Activated naive CD8-positive, alpha-beta T cell treated with anti-CD3 and anti-CD28 coated beads for 36 hours (primary cell): ENCODE measurements at places on chromosomes 3 and 15.
A peak's percentile ranks its signal among the peaks of the same experiment; 100 is the strongest.

- DNase-seq: peak; percentile 14
These were observed 27.0 kb downstream of the SHQ1 start for GRCh38 chr3:72821161-72821781.

DNA sequence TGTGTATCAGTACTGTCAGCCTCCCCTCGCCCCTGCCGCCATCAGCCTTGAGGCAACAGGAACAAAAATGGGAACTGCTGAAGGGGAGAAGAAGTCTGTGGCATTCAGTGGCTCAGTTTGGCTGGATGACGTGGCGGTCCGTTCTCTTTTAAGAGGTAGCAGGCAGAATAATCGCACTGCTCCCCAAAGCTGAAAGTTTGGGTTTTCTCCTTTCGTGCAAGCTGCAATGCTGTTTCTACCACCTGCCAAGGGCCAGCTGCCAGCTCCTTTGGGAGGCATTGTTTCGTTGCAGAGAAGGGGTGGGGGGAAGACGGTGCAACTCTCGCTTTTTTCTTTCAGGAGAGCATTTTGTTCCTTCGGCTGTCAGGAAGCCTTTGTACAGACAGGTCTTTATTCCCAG lies 369.6 kb upstream of the RORA start:
- no peak for DNase-seq

DNA sequence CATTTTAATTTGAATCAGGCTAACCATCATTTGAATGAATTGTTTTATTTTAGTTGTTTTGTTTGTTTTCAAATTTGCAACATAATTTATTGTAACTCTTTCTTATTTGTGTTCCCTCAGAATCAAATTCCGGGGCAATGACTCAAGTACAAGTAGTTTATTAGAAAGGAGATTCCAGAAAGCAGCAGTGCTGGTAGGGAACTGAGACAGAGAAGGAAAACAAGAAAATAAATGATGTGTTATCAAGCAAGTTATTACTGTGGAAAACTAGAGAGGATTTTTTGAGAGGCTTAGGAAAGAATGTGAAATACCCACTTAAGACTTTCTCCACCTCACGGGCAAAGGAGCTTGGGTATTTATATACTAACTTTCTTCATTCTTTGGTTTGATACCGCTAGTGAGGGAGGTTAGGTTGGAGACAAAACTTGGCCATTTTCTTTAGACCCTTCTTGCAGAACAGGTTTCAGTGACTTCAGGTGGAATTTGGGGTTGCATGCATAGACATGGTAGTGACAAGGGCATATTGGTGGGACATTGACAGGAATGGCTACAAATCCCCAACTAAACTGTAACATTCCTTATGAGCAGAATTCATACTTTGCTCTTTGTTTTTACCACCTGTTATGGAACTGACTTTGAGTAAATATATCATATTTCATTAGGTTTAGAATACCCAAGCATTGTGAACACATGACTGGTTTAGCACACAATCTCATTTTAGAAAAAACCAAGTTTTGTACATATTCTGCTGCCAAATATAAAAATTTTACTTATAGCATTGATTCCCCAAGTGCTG lies 254.3 kb downstream of the ZBBX start:
- DNase-seq: no peak

DNA sequence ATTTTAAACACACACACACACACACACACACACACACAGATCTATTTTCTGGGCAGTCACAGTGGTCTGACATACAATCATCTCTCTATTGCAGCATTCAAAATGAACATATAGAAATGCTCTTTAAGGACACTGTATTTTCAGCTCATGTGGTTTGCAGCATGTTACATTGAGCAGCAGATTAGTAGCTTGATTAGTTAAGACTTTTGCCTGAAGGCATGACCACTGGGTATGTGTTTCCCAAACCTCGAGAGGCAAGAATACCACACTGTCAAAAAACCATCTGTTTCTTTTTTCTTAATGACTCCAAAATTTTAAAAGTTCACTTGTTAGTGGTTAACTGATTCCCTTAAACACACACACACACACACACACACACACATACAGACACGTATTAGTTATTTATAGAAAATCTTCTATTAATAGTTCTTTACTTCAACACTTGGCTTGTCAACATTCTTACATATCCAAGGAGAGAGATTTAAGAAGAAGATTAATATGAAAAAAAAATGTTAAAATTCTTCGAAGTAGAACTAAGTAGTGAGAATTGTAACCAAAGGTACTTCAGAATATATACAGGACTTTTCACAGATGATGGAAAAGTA lies 518.2 kb downstream of the CADM2 start:
- no peak for DNase-seq

- DNase-seq: no peak
These were observed 5.5 kb downstream of the MAP6D1 start for GRCh38 chr3:183819831-183820230.

- no peak for DNase-seq
These were observed 13.7 kb downstream of the FAM240A start for GRCh38 chr3:46626039-46626438.

GRCh38 chr15:91400481-91400880 lies 300.4 kb downstream of the SV2B start:
- DNase-seq: no peak

DNA sequence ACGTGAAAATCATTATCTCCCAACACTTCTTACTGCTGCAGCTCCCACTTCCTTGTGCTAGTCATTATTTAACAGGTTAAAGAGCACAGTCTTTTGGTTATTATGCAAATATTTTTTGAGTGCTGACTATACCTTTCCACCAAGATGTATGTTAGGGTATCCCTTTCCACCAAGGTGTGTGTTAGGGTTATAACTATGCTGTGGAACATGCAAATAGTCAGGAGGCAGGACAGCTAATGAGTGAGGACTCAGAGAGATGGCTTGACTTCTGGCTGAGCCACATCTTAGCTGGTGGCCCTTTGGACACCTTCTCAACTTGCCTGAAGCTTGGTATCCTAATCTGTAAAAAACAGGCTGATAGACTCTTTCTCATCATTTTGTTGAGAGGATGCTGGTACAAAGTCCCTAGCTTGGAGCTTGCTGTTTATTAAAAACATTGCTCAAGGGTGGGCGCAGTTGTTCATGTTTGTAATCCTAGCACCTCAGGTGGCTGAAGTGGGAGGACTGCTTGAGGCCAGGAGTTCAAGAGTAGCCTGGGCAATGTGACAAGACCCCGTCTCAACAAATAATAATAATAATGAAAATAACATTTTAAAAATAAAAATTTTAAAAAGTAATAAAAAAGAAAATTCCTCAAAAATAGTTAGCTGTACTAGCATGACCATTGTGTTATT lies 160.5 kb upstream of the ADAMTS9 start:
- no peak for DNase-seq

GRCh38 chr3:183038221-183038620 lies 57.9 kb upstream of the DCUN1D1 start:
- no peak for DNase-seq

DNA sequence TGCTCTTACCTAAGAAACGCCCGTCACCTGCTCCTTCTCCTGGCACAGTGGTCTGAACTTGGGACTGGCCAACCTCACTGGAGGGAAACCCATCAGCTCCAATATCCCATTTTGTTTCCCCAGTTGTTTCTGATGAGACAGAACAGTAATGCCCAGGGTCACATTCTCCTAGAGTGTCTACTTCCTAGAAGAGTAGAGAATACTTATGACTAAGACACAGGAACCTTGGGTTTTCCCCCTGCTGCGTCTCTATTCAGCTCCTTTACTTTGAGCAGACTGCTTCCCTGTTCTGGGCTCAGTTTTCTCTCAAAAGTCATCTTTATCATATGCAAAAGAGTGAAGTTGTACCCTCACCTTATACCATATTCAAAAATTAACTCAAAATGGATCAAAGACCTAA lies 79.4 kb downstream of the POLR2M start:
- no peak for DNase-seq

DNA sequence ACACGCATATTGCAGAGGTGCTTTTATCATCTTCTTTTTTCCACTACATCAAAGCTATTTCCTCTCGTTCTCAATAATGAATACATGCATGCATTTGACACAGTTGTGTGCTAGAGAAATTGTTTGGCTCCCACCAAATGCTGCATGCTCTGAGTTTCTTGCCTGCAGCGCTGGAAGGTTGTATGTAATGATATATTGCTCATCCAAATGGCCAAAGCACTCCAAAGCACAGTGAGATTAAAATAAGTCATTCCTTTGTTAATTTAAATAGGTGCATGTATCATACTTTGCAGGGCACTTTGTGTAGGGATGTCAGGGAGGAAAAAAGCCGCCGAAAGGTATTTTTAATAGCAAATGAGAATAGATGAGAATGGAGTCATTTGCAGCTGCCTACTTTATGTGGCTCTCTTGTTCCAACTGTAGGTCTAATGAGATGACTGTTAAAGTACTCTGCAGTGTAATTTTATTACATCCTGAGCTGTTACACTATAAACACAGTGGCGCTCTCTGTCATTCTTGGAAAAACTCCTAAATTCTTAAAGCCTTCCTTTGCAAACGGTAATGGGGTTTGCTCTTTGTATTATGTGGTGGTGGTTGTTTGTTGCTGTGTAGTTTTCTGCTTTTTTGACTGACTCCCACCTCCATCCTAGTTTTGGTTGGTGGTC lies 56.9 kb upstream of the SKOR1 start:
- no peak for DNase-seq

GRCh38 chr15:50641318-50641717 lies 45.3 kb downstream of the TRPM7 start:
- DNase-seq: no peak
